ENCODE measurements at places on chromosomes 3 and 15. TPM values are rescaled to one million over a fixed set of nuclear protein-coding genes. Genes with fewer than 3 reads are reported as not detected.

Gene PSTPIP1
- total RNA-seq = 5.3 TPM

GRCh38 chr3:173624086-173624485 is 226.5 kb downstream of the NLGN1 start:
- no peak for DNase-seq

- no peak for DNase-seq
Measured at GRCh38 chr15:67074886-67075229, 9.5 kb downstream of the SMAD3 start.

GRCh38 chr3:125067225-125067624 is 11.4 kb upstream of the HEG1 start:
- DNase-seq = no peak
